Amniotic epithelial cell (primary cell): ENCODE measurements at places on chromosomes 6 and 20.

DNA sequence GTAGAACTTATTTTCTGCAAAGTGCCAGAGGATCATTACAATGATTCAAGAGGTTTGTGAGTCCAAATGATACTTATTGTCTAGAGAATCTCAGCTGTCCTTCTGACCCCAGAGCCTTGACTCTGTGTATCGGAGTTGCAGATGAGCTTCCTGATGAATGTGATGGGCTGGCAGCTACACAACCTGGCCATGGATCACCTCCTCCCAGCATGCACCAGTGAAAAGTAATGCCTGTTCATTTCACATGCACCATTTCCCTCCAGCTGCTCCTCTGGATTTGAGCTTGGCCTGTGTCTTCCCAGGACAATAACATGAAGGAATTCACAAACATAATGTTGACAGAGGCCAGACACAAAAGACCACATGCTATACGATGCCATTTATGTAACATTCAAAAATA, 30.0 kb downstream of the SNHG17 start:
- no peak for DNase-seq

DNA sequence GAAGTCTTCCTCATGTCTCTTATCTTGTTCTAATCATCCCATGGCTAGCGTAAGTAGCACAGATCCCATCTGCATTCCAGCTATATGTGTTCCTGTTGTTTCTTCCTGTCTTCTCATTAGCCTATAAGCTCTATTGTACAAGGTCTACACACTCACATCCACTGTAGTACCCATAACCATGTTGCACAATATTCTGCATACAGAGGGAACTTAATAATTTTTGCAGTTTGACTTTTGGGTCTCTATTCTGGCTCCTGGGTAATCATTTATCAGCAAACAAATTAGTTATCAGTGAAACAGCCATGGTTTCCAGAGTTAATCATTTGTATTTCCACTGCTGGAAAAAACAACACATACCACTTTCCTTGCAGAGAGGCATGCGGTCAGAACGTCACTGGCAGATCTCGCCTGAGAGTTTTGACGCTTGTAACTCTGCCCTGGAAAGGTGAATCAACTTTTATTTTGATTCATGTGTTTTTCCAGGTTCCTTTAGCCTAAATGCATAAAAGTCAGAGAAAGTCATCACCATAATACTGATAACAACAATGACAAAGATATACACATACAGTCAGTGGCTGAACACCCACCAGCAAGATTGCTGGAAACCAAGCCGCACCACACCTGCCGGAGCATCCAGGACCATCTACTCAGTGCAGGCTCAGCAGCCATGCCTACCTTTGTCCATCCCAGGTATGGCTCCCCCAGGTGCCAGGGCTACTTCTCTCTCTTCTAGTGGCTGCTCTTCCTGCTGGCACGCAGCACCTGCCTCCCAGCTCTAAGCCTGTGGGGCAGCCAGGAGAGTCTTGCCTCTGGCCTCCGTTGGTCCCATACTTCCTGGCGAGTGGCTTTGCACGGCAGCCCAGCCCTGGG, 158.2 kb downstream of the QRSL1 start:
- no peak for DNase-seq

DNA sequence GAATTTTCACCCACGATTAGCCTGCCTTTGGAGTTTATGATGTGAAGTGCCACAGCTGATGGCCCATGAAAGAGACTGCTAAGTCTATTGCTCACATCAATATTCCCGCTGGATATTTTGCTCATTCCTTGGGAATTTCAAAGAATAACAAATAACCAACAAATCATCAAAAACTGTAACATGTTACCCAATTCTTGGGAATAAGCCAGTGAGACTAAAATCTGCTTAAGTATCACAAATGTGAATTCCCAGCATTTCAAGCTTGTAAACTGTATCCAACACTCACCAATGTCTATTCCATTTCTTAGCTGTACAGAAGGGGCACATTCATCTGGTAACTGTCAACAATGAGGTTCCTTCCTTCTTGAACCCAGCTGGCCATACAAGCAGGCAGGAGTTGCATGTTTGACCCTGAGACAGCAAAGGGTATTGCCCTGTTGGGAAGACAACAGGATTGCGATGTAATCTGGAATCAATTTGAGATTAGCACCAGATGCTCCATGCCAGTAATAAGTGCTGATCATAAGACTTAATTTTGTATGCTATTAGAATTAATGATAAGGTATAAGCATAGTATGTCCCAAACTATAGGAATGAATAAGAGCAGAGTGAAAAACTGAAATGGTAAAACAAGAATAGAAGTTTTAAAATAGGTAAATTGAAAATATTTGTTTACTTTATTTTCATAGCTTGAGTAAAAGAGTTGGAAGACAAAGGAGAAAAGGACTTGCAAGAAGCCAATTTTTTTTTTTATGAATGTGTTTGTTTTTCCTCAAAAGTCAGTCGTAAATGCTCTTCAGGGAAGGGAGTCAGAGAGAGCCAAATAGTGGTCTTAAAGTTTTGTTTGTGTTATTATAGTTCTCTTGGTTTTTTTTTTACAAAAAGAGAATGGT, 58.8 kb downstream of the RSPO3 start:
- peak; percentile 90 for DNase-seq

GRCh38 chr6:1229808-1230207, 82.1 kb upstream of the FOXQ1 start:
- no peak for DNase-seq

GRCh38 chr20:17026346-17026745, 200.5 kb upstream of the PCSK2 start:
- DNase-seq: no peak

- peak; percentile 56 for DNase-seq
These were observed 81.6 kb downstream of the C6orf118 start for GRCh38 chr6:165227644-165228329.

DNA sequence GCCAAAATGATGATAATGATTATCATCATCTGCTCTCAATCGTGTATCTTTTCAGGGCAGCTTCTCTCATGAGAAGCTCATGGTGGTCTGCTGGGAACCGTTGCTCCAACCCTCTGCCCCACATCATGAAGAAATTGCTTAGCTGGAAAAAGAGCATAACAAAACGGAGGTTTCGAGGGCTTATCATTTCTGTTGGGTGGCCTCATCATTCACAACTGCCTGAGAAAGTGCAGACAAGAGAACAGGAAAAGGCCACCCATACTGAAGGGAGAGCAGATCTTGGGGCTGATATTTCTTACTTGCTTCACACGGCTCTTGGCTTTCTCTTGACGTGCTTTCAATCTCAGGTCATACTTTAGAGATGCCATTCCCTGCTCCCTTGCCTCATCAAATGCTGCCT, 471.6 kb downstream of the CD83 start:
- DNase-seq: no peak

DNA sequence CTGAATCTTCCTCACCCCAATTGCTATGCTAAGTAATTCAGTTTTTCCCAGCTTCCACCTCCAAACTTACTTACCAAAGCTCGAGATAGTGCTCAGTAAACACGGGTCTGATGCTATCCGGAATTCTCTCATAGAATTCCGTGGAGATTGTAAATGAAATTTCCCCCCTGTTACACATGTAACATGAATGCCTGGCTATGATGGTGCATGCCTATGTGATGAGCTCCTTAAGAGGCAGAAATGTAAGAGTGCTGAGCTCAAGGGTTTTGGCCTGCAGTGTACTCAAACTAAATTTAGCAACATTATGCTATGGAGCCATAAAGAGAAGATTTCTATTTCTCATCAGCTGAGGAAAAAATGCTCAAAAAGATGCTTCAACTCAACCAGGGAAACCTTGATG, 133.4 kb upstream of the FUT9 start:
- no peak for DNase-seq

DNA sequence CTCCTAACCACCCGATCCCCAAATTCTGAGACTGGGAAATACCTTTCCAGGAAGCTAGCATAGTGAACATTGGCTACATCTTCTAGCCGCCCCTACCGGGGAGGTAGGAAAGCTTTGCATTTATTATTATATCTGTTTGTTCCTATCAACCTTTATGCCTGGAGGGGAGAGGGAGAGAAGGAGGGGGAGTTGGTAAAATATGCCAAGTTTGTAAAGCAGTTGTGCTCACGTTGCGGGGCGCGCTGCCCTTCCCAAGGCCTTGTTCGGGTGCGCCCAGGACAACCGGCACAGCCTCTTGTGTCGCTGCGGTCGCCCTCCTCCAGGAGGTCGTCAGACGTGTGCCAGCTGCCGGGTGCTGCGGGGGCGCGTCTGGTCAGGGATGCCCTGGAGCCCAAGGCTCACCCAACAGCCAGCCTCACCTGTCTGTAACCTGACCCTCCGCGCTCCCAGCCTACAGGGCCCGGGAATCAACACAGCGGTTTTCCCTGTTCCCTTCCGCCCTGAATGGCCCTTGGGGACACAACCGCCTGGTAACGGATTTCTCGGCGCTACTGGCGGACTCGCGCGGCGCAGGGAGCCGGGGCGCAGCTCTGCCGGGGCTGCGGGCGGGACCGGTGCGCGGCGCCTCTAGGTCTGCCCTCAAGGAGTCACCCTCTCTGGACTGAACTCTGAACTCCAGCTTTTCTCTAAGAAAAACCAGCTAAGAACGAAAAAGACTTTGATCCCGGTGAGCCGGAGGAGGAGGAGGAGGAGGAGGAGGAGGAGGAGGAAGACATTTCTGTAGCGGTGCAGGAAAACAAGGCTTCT, 1.1 kb upstream of the OVOL2 start:
- no peak for DNase-seq

DNA sequence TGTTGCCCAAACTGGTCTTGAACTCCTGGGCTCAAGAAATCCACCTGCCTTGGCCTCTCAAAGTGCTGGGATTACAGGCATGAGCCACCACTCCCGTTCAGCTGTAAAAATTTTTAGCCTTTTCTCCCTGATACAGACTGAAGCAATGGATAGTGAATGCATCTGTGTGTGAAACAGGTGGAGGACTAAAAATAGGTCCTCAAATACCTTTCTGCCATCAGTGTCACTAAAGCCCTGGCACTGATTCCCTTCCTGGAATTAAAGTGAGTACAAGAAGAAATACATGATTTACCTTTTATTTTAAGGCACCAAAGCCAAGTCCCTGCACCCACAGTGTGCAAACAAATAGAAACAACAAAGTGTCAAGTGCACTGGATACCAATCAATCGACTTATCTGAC, 25.1 kb downstream of the TULP4 start:
- DNase-seq: no peak

DNA sequence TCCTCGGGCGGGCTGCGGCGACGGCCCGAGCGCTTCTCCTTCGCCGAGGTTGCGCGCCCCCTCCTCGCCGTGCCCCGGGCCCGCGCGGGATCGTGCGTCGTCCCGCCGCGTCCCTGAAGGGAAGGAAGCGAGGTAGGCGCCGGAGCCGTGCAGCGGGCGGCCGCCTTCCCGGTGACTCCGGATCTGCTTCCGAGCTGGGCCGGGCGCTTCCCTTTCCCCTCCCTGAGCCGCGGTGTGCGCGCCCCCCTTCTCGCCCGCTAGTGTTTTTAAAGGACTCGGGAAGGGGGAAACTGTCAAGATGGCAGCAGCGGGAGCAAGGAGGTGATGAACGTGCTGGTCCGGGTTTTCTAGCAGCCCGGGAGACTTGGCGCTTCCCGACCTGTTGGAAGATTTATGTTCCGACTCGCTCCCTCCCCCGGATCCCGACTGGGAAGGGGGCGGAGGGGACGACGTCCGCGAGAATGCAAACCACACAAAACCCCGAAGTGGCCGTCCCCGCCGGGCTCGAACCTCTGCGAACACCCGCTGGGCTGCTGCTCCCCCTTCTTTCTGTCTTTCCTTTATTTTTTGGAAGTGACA, 744 bp upstream of the FOXO3 start:
- DNase-seq: peak; percentile 81

- no peak for DNase-seq
These were observed 114.8 kb upstream of the MARCKS start for GRCh38 chr6:113742342-113742741.

GRCh38 chr6:340991-341827, 48.9 kb downstream of the DUSP22 start:
- no peak for DNase-seq

DNA sequence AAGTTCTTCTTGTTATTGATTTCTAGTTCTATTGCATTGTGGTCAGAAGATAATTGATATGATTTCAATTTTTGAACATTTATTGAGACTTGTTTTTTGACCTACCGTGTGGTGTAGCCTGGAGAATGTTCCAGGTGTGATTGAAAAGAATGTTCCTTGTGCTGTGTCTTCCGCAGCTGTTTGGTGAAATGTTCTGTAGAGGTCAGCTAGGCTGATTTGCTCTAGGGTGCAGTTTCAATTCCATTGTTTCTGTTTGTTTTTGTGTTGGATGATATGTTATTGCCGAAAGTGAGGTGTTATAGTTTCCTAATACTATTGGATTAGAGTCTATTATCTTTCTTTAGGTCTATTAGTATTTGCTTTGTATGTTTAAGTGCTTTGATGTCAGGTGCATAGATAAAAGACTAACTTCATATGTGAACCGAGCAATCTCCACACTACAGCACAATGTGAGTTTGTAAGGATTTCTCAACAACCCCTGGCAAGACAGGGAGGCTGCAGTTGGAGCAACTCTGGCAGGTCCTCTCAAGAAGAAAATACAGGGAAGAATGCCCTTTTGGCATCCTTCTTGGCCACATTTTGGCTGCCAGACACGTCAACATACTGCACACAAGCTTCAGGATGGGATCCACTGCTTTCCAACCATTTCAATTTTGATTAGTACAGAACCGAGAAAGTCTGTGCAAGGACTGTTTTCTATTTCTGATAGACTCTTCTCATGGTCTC, 320.7 kb downstream of the RNF144B start:
- DNase-seq: no peak

DNA sequence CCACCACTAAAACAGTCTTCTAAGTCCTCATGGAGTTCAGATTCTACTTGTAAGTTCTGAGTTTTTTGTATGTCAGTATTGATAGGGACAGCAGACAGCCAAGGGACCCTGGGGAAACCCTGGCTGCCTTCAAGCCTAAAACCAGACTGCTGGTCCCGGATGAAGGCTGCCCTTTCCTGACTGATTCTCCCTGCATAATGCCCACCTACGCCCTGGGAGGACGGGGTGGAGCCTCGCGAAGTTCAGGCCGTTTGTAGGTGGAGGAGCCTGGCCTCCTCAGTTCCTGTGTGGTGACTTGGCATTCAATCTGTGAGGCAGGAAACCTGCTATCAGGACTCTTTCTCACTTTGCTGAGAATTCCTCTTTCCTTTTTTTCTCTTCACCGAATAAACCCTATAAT, 120.3 kb upstream of the LGSN start:
- DNase-seq: no peak

GRCh38 chr6:13012296-13012695, 295.7 kb downstream of the PHACTR1 start:
- DNase-seq: no peak

DNA sequence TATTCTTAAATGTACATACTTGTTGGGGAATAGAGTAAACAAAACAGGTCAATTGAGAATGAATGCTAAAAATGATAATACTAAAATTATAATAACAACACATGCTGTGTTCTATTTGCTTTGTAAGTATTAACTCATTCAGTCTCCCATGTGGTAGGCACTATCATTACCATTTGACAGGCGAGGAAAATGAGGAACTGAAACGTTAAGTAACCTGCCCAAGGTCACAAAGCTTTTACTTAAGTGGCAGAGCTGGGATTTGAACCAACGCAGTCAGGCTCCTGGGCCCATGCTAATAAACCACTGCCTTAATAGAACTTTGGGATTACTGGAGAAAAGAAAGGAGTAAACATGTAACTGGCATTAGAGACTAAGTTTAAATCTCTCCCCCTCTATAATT, 3.8 kb downstream of the NSFL1C start:
- DNase-seq: no peak

GRCh38 chr20:12970372-12970821, 38.4 kb upstream of the SPTLC3 start:
- DNase-seq: peak; percentile 48

GRCh38 chr6:151160929-151161757, 78.6 kb upstream of the AKAP12 start:
- peak; percentile 17 for DNase-seq

- DNase-seq: peak; percentile 51
These were observed 143.1 kb downstream of the CEP57L1 start for GRCh38 chr6:109238396-109238795.
